ENCODE measurements at places on chromosomes 13 and 19. TPM values are rescaled to one million over a fixed set of nuclear protein-coding genes. Genes with fewer than 3 reads are reported as not detected.

PSG7 gene
- not detected for total RNA-seq

ICAM4 gene
- total RNA-seq = not detected

- no peak for DNase-seq
Measured at GRCh38 chr13:49602005-49602404, 16.6 kb upstream of the RCBTB1 start.

MARCHF2 gene
- 183 TPM for total RNA-seq

CRYL1 gene
- 17.4 TPM for total RNA-seq

DNA sequence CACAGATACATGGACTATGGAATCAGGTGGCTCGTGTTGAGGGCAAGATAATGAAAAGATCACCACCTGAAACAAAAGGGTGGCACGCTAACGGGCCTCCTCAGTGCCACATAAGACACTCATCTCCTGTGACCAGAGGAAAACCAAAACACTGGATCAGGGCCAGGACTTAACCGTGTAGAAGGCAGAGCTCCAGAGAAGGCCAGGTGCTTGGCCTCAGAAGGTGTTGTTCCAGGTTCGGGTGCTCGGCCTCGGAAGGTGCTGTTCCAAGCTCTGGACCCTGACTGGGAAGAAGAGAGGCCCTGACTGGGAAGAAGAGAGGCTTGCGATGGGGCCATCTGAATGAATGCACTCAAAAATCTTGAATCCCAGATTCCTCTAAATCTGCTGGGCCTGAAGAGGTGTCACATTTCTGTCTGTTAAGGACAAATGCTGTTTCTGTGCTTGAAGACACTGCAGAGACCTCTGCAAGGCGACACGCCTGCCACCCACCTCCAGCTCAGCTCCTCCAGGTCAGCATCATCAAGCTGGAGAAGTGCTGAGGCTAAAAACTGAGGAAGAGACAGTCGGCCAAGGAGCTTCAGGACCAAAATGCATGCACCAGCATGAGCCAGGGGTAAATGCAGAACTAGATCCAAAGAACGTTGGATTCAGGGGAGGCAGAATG lies 2.7 kb upstream of the RASA3 start:
- no peak for DNase-seq

ZNF415 gene
- total RNA-seq = 4.0 TPM

- DNase-seq = no peak
Measured at GRCh38 chr13:40047322-40047771, 391.9 kb downstream of the COG6 start.

DNA sequence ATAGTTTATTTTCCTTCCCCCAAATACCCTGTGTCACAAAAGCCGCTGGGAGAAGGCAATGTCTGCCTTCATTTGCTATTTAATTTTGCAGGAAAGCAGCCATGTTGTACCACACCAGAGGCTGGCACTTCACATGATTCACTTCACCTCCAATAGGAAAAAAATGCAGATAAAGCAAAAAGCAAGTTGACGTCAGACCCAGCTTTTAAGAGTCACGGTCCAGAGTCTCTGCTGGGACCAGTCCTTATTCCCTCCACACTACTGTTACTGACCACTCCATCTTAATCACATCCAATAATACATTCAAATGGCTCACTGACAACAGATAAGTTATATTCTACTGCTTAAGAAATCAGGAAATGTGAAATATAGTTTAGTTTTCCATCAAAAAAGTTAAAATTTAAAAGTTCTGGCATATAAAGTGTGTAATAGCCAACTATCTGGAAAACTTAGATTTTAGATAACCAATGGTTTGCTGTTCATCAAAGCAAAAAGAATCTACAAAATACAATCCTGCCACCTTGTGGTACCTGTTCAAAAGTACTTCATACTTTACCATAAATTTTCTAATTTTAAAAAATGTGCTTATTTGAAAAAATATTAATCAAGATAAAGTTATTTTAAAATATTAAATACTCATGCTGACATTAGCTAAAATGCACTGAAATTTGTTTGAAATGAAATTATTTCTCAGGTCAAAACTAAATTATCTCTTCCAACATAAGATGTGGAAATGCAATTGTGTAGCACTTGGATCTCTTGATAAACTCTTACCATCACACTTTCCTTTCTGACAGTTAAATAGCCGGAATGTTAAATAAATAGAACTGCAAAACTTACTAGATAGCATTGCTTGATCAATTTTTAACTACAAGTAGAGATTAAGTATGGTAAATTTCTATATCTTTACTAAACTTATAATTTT lies 97.3 kb downstream of the SERP2 start:
- no peak for DNase-seq

- no peak for DNase-seq
Measured at GRCh38 chr13:76512721-76513145, 373.5 kb downstream of the KCTD12 start.
